Mesenteric fat pad (tissue), 1 donor: ENCODE measurements at places on chromosomes 1 and 21. TPM values are rescaled to one million over a fixed set of nuclear protein-coding genes. Genes with fewer than 3 reads are reported as not detected.

DNA sequence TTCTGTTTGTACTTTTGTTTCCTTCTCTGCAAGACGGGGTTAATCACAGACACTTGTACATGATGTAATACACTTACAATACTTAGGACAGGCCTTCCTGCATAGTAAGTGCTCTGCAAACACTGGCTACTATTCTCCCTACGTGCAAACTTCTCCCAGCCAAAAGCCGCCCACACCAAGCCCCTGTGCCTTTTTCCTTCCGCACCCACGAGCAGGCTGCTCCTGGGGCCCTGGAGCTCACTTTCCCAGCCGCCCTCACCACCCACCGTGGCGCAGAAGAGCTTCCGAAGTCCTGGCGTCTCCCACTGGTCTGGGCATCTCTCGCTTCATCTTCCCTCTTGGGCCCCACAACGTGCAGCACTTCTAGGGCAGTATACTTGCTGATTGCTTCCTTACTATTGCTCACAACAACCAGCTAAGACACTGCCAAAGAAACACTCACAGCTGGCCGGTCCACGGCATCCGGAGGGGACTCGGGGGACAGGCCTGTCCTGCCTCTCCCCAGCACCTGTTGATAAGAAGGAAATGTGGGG is 22.5 kb upstream of the GPR157 start:
- DNase-seq, result no peak

DNA sequence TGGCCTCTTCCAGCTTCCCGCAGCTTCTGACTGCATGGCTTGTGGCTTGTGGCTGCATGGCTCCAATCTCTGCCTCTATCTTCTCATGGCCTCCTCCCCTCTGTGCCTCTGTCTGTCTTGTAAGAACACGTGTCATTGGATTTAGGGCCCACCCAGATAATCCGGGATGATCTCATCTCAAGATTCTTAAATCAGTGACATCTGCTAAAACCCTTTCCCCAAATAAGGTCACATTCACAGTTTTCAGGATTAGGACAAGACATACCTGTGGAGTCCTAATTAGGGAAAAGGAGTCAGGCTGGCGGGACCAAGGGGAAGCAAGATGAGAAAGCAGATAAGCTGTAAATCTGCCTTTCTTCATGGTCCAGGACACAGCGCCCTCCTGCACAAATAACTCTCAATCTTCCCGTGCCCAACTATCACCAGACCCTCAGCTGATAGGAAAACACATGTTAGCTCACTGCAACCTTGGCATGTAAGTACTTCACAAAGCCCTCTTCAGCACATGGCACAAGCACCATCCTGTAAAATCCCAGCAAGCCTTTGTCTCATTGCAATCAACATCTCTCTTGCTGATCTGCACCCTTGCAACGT is 82.2 kb downstream of the SPSB1 start:
- DNase-seq, result no peak

C8A gene
- not detected for total RNA-seq

- no peak for DNase-seq
These were observed 148.7 kb upstream of the SPAG17 start for GRCh38 chr1:118333601-118334210.

DNA sequence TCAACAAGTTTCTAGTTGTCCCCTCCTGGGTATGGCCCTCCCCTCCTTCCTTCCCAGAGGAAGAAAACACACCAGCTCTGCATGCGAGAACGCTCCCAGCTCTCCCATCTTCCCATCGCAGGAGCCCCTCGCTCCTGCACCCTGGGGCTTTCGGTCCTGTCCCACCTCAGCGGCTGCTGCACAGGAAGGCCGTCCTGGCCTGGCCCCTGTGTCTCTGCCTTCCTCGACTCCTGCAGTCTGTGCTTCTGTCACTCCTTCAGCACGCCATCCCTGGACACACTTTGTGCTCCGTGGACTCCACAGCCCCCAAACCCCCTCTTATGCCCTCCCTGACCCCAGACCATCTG is 23.2 kb downstream of the KRTAP10-1 start:
- DNase-seq, result no peak

DNA sequence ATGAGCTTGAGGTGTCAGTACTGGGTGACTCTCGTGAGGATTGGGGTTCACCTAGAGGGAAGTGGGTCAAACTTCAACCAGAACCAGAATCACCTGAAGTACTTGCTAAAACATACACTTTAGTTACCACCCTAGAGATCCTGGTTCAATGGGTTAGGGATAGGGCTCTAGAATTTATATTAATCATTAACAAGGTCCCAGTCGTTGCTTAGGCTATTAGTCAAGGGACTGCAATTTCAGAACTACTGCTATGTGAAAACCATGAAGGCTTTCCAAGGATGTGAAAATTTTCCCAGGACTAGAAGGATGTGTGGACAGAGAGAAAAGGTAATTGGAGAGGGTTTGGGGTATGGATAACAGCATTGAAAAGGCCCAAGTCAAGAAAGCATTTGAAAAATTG is 162.6 kb downstream of the GRIK1 start:
- no peak for DNase-seq

RGS8 gene
- total RNA-seq, result not detected

DNA sequence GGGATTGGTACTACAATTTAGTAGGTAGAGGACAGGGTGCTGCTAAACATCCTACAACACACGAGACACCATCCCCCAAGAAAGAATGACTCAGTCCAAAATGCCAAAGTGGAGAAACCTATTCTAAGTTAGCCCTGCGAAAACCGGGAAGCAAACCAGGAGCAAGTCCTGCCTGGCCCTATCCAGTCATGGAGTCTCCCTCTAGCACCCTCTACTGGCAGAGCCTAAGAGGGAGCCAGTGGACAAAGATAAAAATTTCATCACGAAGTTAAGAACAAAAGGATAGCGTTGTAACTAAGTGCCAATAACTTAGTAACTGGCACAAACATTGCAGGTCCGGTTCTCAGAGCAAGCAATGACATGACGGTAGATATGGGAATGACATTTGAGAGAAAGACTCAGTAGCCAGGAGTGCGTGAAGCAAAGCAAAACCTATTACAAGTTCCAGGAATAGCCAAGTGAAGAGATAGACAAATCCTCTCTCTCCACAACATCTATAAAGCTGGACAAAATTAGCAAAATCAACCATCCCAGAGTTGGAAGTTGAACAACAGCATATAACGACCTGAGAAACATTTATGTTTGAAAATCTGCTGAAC is 383.5 kb downstream of the OMA1 start:
- DNase-seq, result no peak

DNA sequence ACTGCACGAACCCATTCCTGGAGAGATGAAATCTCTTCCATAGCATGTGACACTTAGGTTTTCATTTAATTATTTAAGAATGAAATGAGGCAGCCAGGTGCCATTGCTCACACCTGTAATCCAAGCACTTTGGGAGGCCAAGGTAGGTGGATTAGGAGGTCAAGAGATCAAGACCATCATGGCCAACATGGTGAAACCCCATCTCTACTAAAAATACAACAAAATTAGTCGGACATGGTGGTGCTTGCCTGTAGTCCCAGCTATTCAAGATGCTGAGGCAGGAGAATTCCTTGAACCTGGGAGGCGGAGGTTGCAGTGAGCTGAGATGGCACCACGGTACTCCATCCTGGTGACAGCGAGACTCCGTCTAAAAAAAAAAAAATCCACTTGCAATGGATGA is 17.8 kb downstream of the L1TD1 start:
- no peak for DNase-seq

DNA sequence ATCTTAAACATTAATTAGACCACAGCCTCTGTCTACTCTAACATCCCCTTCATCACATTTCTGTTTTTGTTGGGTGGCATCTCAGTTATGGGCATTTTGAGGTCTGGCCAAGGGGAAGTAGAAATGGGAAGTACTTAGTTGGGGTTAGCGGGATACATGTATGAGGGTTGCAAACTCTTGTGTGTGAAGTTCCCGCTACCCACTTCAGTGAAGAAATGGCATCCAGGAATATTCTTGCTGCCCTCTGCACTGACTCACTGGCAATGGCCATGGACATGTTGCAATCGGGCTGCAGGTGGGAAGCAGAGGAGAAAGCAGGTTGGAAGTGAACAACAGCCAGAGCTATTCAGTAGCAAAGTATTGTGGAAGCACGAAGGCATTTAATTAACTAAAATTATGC is 7.4 kb downstream of the CD48 start:
- no peak for DNase-seq

GRCh38 chr1:228684607-228685006 is 50.7 kb upstream of the RHOU start:
- no peak for DNase-seq

DNA sequence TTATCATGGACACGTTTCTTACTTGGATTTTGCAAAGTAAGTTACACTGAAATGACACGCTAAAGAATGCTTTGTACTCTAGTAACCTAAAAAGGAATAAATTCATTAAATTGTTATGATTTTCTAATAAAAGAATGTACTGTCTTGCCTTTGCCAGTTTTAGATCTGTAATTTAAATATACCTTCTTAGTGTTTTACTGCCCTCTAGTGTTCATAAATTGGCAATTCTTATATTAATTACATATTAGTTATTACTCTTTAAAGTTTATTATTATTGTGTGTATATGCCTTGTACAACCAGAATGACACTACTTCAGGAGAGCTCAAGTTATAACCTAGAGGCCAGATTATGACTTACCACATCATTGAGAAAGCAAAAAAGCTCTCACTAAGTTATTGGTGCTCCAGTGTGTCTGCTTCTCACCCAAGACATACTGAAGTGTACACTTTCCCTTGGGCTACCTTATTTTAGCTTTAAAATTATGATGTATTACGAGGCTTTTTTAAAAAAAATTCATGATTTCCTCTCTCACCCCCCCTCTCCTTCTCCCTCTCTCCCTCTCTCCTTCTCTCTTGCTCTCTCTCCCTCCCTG is 169.9 kb downstream of the HS2ST1 start:
- DNase-seq, result no peak

DNA sequence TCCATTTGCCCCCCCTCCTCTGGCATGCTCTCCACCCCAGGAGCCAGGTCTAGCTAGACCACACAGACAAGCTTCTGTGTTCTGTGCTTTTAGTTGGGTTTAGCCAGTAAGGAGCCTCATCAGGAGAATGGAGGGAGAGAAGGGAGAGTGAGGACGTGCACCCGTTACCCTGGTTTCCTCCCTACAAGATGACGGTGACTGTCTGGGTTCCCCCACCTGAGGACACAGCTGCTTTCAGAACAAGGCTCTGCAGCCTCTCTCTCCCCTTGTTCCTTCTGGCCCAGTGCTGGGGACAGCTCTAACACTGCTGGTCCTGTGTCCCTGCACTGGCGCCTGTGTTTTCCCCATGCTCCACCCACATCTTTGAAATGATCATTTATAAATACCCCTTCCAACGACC is 184.4 kb upstream of the GALNT2 start:
- no peak for DNase-seq

- no peak for DNase-seq
These were observed 350.9 kb upstream of the ADGRL2 start for GRCh38 chr1:81449786-81450185.
